ENCODE measurements at places on chromosomes 11 and 22.

DNA sequence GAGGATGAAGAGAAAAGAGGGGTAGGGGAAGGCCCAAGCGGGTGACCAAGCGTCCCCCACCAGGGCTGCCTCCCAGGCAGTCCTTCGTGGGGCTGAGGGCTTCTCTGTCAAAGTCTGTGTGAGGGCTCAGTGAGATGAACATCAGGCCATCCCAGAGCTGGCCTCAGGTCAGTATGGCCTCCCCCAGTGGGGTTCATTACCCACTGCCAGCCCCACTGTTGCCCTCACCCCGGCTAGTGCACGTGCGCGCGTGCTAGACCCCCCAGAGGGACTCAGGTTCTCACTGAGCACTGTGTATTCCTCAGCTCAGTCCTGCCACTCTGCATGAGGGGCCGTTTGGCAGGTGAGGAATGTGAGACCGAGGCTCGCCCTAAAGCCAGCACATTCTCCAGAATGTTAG lies 3.3 kb downstream of the KDELR3 start:
- DNase-seq = no peak

DNA sequence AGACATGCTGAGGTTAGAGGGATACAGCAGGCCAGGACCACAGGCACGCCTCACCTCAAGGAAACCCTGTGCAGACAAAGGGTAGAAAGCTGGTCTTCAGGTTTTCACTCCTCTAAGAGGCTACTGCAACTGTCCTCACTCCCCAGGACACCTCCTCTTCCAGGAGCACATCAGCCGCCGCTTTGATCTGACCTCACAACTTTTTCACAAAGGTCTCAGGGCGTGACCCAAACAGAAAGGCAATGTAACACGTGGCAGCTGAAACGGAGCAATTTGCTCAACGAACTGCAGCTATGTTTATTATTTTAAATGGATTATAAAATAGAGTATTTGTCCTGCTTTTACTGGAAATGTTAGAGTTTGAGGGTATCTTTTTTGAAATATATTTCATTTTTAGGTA lies 46.1 kb downstream of the LARGE1 start:
- DNase-seq = no peak

DNA sequence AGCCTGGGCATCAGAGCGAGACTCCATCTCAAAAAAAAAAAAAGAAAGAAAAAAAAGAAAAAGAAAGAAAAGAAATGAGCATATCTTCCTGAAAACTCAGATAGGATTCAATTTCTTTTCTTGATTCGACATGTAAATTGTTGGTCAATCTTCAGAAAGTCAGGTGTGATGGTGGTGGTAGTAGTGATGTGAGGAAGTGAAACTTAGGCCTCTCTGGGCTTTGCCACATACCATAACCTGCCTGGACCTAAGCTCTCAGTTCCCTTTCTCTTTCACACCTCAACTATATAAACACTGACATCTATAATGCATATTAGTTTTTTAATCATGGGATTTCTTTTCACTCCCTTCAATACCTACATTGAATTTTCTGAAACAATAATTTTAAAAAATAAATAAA lies 98.0 kb upstream of the TBCEL start:
- no peak for DNase-seq

- DNase-seq = no peak
These were observed 8.9 kb downstream of the TMEM218 start for GRCh38 chr11:125102510-125102909.

DNA sequence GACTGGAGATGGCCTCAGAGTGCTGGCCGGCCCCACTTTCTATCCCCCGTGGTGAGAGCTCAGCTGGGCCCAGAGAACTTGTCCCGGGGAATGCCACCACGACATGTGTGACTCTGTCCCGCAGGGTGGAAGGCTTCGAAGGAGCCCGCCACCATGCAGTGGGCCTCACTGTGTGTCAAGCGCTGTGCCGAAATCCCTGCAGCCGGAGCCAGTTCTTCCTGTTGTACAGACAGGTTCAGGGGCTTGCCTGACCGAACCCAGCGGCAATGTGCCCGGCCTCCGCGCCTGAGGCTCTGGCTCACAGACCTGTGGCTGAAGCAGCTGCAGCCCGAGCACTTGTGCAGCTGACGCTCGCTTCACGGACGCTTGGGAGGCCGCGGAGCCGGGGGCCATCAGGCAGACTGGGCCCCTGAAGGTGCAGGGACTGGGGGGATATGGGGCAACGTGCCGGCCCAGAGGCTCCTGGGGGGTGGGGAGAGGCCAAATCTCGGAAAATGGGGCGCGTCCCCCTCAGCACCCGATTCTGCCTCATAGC lies 650 bp downstream of the PPM1F start:
- DNase-seq = peak; percentile 58

DNA sequence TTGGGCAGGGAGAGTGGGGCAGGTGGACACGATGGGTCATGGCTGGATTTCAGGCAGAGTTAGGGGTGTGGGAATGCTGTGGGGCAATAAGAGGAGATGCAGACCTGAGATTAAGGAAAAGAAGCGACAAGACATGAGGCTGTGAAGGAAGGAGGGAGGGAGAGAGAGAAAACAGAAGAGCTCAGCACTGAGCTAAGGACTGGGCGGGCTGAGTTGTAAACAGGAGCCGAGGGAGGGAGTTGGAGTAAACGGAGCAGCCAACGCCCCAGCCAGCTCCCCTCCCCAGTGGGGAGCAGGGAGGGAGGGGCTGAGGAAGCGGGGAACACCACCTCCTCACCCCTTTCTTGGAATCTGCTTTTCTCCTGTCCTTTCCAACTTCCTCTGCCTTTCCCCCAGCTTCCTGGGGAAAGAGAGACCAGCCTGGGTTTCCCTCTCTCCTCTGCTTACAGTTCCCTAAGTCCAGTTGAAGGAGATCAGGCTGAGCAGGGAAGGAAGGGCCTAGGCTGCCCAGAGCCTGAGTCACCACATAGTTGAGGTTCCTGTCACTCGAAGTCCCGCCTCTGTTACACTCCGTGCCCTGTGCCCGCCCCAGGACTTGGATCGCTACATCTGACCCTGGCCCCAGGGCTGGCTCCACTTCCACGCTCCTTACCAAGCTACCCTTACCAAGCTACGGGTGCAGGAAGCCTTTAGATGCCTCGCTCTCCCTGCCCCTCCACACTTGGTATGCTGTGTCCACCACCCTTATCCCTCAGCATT lies 6.7 kb upstream of the AHNAK start:
- DNase-seq = peak; percentile 98

DNA sequence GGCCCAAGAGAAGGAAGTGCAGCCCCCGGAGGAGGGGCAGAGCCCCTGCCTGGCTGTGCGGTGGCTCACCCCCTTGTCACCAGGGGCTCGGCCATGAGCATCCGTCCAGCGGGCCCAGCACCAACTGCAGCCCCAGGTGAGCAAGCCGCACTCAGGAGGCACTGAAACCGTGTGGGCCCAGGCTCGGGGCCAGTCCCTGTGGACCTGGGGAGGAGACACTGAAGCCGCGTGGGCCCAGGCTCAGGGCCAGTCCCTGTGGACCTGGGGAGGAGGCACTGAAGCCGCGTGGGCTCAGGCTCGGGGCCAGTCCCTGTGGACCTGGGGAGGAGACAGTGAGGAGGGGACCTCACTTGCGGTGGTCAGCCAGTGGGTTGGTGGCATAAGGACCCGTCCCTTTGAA lies 13.9 kb downstream of the LSP1 start:
- no peak for DNase-seq

GRCh38 chr22:35660291-35661127 lies 12.3 kb downstream of the APOL6 start:
- peak; percentile 45 for DNase-seq

All from EH (cell line).